ENCODE measurements at places on chromosomes 3 and 15.

GRCh38 chr15:48205981-48206380 lies at the start of gene SLC12A1:
TSS of gene SLC12A1 (plus strand) at chr15:48206302. CDS start at chr15:48207720, 1,418 bp downstream.
- no peak for DNase-seq

DNA sequence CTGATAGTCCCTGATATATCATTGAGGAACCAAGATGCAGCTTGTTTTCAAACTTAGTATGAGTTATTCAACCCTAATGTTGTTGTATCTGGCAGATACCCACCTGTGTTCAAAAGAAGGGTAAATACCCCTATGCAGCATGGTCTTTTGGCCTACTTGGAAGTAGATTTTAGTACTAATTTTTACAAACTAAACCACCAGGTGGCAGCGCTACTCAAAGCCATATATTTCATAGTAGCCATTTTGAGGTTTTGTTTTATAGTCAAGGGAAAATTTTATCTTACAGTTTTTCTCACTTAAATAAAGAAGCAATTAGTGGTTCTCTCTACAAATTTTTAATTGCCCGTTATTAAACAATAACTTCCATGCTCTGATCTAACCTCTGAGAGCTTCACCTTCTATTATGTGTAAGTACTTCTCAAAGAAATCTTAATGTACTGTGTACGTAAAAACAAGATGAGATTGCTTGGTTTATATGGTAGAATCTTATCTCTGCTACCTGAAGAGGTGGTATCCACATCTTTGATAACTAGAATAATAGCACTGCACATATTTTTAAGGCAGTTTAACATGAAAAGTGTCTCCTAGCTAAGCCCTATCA lies 31.5 kb upstream of the MLF1 start:
- DNase-seq: no peak

- no peak for DNase-seq
Observed at GRCh38 chr3:188584958-188585689, 431.2 kb downstream of the LPP start.

DNA sequence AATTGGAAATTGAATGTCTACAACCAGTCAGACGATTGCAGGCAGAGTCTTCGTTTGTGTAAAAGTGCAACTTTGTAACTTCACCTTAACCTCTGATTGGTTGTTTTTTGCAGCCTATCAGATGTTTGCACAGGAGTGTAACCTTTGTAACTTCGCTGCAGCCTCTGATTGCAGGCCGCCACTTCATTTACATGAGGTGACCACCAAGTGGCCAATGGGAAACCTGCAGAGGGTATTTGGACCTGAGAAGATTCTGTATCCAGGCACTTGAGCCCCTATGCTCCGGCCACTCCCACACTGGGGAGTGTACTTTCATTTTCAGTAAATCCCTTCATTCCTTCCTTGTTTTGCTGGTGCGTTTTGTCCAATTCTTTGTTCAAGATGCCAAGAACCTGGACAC lies 68.1 kb upstream of the PFN2 start:
- no peak for DNase-seq

- no peak for DNase-seq
Observed at GRCh38 chr3:100400419-100400779, 490 bp downstream of the TOMM70 start.

DNA sequence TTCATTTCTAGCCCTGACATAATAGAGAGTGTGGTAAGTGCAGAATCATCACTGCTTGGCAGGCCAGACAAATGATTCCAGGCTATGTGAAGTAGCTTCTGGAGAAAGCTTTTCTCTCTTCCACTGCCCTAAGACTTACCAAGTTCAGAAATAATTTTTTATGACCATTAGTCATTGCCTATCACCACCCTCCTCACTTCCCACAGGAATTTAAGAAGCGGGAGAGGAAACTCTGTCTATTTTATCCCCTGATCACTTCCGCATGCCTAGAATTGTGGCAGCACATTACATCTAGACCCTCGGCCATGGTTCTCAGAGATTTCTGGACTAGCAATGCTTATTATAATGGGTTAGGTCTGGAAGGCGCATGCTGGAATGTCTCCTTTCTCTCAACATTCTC lies 397.8 kb upstream of the NR2F2 start:
- no peak for DNase-seq

GRCh38 chr3:175200391-175201095 lies 341.4 kb downstream of the NAALADL2 start:
- DNase-seq: no peak

DNA sequence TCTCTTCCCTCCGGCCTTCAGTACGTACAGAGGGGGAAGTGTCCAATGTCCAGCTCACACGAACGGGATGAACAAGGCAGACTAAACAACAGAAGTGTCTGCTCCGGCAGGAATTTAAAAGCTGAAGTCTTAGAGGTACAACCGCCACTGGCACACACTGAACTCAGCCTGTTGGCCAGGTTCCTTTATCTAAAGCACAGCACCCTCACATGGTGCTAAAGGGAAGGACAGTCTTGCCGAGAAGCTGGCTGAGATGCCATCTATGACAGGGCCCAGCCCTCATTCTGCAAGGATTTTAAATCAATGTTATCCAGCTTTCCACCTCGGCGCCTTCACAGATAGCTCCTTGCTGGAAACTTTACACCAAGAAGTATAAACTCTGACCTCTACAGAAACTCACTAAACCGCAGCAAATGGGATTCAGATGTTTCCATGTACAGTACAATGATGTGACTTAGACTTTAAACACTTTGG lies 2.8 kb downstream of the ADAMTS17 start:
- peak; percentile 50 for DNase-seq

DNA sequence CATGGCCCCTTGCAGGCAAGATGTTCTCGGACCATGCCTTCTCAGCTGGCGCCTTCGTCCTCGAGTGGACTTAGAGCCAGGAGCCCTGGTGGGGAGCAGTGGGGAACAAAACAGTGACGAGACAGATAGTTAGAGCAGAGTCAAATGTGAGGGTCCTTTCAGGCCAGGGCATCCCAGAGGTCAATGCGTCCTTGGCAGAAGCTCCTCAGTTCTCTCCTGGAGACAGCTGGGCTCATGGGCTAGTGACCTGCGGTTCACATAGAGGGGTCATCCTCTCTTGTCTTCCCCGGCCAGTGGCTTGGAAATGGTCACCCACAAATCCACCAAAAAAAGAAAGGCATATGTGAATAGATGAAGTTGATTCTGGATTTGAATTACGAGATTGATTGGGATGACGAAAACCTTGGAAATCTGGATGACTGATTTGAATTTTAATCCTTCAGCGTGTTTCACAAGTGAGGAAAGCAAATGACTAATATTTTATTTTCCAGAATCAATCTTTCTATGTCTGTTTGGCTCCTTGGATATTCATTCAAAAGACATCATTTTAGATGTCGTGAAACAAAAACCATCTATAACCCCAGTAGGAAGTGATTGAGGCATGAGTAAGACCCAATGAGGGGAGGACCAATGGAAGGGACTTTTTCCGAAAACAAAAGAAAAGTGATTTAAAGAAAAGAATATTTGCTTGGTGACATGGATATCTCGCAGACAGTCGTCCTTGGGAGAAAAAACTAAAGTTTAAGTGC lies 84.5 kb downstream of the ASB7 start:
- DNase-seq: no peak

GRCh38 chr3:45498532-45498931 lies 96.0 kb upstream of the LIMD1 start:
- no peak for DNase-seq

GRCh38 chr3:135759651-135760050 lies 205.9 kb upstream of the PPP2R3A start:
- no peak for DNase-seq

DNA sequence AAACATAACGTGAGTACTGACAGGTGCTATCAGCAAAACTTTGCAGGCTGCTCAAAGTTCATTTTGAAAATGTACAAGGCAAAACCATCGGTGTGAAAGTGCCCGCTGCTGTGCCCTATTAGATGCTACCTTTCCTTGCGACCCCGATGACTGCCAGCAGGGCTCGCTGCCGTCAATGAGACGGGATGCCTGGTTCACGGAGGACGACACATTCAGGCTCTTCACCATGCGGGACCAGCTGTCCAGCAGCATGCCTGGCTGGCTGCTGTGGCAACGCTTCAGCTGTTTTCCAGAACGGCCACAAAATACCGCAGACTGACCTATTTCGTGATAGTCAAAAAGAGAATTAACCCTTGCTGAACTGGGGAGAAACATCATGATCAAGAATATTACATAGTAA lies 92.7 kb upstream of the OCA2 start:
- DNase-seq: no peak

- DNase-seq: no peak
Observed at GRCh38 chr3:160981217-160981938, 123.8 kb downstream of the B3GALNT1 start.

- no peak for DNase-seq
Observed at GRCh38 chr15:67585681-67586080, 43.2 kb downstream of the MAP2K5 start.

All from epithelial cell of prostate (primary cell).